Stimulated activated CD4-positive, alpha-beta T cell treated with anti-CD3 and anti-CD28 coated beads, Interleukin-2, amount 100 ng/mL, for 48 hours (primary cell): ENCODE measurements at places on chromosomes 1 and 21.

DNA sequence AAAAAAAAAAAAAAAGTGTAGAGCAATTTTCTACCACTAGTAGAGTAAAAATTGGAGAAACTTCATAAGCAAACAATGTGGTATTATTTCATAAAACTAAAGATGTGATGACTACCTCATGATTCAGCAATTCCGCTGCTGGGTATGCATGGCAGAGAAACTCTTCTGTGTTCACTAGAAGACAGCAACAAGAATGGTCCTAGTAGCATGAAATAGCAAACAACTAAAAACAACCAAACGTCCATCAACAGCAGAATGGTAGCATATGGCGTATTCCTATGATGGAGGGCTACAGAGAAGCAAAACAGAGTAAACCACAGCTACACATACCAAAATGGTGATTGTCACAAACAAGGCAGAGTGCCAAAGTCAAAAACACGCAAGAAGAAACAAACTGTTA is 18.9 kb downstream of the HTR1D start:
- no peak for DNase-seq

DNA sequence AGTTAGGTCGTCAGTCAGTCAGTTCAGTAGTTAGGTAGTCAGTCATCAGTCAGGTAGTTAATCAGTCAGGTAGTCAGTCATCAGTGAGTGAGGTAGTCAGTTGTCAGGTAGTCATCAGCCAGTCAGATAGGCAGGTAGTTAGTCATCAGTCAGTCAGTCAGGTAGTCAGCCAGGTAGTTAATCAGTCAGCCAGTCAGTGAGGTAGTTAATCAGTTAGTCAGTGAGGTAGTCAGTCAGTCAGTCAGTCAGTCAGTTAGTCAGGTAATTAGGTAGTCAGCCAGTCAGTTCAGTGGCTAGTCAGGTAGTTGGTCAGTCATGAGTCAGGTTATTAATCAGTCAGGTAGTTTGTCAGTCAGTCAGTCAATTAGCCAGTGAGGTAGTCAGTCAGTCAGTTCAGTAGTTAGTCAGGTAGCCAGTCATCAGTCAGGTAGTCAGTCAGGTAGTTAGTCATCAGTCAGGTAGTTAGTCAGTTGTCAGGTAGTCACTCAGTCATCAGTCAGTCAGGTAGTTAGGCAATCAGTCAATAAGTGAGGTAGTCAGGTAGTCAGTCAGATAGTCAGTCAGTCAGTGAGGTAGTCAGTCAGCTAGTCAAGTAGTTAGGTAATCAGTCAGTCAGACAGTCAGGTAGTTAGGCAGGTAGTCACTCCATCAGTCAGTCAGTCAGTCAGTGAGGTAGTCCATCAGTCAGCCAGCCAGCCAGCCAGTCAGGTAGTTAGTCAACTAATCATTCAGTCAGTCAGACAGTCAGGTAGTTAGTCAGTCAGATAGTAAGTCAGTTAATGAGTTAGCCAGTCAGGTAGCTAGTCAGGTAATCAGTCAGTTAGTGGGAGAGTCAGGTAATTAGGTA is 16.2 kb downstream of the KRTAP10-1 start:
- DNase-seq: no peak

- no peak for DNase-seq
Measured at GRCh38 chr1:78081980-78082860, 36.5 kb downstream of the GIPC2 start.

DNA sequence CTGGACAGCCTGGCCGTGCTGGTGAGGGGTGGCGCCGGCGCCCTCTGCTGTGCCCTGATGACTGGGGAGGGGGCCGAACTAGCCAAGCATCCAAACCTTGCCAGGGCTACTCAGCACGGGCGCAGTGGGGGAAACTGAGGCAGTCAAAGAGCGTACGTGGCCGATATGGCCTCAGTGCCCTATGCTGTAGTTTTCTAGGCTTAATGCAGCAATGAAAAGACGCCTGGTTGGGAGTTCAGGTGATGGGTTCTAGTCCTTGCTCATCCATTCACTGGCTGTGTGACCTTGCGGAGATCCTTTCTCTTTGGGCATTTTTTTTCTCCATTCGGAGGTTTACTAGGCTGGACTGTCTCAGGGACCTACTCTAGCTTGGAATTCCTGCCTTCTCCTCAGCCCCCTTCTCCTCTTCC is 822 bp downstream of the MTX1 start:
- no peak for DNase-seq

DNA sequence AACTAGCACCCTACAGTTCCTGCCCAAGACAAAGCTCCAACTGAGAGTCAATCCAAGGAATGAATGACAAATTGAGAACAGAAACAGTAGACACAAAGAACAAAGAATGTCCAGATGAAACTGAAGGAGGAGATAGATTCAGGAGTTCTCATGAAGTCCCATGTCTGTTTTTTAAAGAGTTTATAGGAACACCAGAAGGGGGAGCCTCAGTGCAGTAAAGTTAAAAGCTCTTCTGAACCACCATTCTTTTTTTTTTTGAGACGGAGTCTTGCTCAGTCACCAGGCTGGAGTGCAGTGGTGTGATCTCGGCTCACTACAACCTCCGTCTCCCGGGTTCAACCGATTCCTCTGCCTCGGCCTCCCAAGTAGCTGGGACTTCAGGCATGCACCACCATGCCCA is 323.6 kb downstream of the MRPL39 start:
- DNase-seq: no peak

- peak; percentile 66 for DNase-seq
Measured at GRCh38 chr1:24199291-24199900, 12.3 kb upstream of the IFNLR1 start.

DNA sequence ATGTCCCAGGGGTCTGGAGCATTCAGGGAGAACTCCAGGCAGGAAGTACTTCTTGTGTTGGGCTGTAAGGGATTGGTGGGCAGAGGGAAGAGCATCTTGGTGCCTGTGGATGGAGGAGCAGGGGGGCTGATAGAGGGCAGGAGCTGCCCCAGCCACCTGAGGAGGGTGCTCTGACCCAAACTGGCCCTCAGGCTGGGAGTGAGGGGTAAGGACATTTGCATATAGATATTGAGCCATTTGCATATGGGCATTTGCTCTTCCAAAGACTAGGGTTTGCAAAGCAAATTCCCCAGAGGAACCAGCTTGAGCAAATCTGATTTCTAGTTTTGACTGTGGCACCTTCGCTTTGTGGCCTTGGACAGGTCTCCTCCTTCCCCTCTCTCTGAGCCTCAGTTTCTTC is 18.2 kb downstream of the ZNF362 start:
- DNase-seq: no peak

DNA sequence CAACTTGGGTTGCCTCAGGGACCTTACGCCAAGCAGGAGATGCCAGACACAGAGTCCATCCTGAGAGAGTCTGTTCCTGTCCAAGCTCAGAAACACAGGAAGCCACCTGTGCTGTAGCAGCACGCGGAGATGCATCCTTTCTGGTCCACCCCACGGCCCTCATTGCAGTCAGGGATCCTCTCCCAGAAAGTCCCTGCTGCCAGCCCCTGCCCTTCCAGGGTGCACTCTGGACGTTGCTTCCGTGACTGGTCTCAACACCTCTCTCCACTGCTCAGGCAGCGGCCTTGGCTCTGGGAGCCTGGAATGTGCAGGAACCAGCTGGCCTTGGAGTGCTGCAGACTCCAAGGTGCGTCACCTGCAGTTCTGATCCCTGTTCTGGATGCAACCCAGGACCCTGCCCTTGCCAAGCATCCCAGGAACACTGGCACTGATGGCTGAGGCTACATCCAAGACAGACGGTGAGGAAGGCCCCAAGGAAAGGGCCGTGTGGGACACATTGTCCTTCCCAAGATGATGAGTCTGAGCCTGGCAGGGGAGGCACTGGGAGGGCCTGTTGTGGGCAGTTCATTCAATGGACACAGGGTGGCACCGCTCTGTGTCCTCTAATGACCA is 21.7 kb upstream of the COL6A1 start:
- DNase-seq: no peak

- no peak for DNase-seq
Measured at GRCh38 chr1:37851782-37852210, 7.6 kb downstream of the MTF1 start.

DNA sequence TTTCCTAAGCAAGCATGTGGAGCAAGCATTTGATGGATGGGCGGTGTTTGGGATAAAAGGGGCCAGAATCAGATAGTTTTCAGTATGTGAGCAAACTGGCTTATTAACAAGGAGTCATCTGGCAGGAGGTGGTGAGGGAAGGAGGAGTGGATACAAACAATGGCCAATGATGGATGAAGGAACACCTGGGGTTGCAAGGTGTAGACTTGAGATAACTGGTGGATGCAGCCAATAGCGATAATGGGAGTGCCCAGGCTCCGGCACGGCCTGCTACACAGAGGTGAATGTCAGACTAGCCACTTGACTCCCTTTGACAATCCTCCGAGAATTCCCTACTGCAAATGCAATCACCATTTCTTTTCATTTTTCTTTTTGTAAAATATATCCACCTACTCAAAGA is 41.7 kb downstream of the C8B start:
- no peak for DNase-seq

GRCh38 chr1:162250004-162250730 is 126.5 kb downstream of the SPATA46 start:
- no peak for DNase-seq

DNA sequence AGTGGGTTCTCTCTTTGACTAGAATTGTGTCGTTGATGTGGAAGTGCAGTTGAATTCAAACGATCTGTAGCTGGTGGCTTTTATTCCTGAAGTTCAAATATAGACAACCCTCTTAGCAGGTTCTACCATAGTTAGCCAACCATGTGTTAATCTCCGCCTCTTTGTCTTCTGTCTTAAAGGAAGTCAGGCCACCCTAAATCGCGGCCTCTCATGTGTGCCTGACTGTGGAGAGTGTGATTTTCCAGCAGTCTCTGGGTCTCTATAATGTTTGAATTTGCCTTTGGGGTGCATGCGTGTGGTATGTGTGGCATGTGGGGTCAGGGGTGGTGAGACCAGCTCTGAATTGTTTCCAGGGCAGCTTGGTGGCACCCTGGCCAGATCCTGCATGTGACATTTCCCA is 244.9 kb downstream of the DISC1 start:
- DNase-seq: no peak

DNA sequence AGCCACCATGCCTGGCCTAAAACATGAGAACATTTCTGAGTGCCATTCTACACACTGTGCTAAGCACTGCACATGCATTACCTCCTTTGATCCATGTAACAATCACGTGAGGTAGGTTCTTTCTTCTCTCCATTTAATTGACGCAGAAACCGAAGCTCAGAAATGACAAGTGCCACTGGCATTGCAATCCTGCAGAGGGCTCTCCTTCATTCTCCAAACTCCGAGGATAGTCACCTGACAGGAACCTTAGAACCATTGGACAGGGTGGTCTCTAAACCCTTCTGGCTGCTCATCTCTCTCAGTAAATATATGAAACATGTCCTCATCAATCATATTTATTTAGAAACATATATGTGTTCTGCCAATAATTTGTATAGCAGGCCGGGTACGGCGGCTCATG is 167.1 kb upstream of the JUN start:
- no peak for DNase-seq

GRCh38 chr21:18252680-18253079 is 8.0 kb downstream of the CHODL start:
- no peak for DNase-seq

DNA sequence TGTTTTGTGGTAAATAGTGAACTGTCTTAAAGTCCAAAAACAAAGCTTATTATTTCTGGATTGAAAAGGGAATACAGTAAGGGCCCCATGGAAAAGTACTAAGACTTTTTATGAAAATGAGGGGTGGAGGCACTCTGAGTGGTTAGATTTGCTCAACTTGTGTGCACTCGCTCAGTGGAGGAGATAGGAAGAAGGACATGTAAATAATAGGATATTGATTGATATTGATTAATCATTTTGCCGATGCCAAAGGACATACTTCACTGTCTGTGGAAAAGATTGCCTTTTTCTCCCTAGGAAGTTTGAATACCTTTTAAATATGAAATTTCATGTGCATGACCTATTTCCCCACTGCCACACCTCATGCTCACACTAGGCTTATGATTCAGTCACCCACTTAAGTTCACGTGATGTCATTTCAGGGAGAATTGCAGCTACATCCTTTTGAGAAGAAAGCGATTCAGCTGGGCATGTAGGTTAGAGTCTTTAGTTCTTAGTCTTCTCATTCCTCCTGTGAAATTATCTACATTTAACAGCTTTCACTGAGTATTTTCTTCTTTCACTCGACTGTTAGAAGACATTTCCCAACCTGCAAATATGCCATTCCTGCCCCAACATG is 5.0 kb downstream of the MTR start:
- DNase-seq: no peak

GRCh38 chr1:170366980-170367379 is 165.0 kb upstream of the GORAB start:
- no peak for DNase-seq

DNA sequence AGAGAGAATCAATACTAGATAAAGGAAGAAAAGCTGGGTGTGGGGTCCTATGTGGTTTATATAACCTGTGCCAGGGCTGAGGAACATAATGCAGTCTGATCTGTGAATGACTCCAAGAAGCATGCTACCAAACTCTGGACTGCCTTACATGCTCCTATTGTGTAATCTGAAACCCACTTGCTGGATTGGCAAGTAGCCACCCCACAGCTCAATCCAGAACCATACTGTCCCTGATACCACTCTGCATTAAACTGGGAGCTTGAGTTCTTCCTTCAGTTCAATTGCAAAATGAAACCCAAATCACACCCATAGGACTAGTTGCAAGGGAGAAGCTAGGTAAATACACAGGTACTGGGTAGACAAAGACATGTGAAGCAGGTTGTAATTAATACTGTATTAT is 115.4 kb upstream of the NEGR1 start:
- DNase-seq: no peak

DNA sequence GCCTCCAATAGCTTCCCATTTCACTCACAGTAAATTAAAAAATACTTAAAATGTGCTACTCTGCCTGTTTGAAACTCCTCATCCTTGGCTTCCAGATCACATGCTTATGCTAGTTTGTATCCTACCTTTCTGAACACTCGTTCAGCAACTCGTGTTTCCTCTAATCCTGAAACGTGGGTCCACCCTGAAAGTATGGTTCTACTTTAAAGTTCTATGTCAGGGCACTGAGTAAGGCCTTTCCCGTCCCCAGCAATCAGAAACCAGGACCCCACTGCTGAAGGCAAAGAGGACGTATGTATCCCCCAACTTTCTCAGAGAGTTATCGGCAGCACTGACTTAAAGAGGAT is 419 bp upstream of the TSEN15 start:
- DNase-seq: no peak

- no peak for DNase-seq
Measured at GRCh38 chr1:220748936-220749335, 814 bp downstream of the MTARC2 start.

DNA sequence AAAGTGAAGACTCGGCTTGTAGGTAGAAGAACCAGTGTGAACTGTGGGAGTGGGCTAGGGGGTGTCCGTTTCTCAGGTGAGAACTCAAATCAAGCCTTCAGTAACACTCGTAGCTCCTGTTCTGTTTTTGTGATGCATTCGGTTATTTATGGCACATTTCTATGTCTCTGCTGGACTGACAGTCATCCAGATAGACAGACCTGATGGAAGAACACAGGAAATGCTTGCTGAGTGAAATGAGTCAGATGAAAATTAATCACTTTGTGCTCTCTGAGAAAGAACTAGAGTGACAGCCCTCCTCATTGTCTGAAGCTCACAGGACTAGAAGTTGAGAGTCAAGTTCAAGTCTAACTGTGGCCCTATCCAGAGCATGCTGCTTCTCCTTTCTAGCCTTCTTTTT is 360.1 kb upstream of the PLXNA2 start:
- no peak for DNase-seq

- no peak for DNase-seq
Measured at GRCh38 chr1:109547463-109548320, 723 bp upstream of the GNAI3 start.
